ENCODE measurements at places on chromosomes 13 and 19. TPM values are rescaled to one million over a fixed set of nuclear protein-coding genes. Genes with fewer than 3 reads are reported as not detected.

The CEACAM21 gene
- total RNA-seq = 1.9 TPM

The NLRP7 gene
- total RNA-seq = not detected

The MRI1 gene
- total RNA-seq = 34.1 TPM

The CEACAM6 gene
- total RNA-seq = not detected

The SMIM44 gene
- not detected for total RNA-seq

The S1PR5 gene
- total RNA-seq = 0.56 TPM

The MEIOSIN gene
- total RNA-seq = not detected

The SEMA6B gene
- 4.4 TPM for total RNA-seq

The IGFL3 gene
- total RNA-seq = not detected

The INSL3 gene
- not detected for total RNA-seq

The CYP2F1 gene
- total RNA-seq = not detected

The C19orf67 gene
- total RNA-seq = not detected

The CCDC124 gene
- 34.7 TPM for total RNA-seq

The IL17D gene
- 2.1 TPM for total RNA-seq

- DNase-seq = no peak
Measured at GRCh38 chr13:90838317-90838960, 509.0 kb upstream of the MIR17HG start.

DNA sequence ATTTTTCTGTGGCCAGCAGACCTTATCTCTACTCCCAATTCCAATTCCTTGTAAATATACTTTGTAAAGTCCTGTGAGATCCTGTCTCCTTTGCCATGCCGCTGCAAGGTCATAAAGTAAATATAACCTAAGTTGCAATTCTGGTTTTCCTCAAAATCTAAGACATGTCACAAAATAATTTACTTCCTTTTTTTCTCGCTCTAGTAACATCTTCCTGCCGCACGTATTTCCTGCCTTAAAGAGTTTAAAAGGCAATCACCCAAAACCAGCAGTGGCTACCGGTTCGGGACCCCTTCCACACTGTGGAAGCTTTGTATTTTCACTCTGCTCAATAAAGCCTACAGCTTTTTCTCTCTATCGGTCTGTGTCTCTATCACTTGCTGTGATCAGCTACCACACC is 832.0 kb upstream of the SLITRK5 start:
- DNase-seq = no peak

GRCh38 chr19:7161292-7161691 is 91.8 kb downstream of the ZNF557 start:
- no peak for DNase-seq

DNA sequence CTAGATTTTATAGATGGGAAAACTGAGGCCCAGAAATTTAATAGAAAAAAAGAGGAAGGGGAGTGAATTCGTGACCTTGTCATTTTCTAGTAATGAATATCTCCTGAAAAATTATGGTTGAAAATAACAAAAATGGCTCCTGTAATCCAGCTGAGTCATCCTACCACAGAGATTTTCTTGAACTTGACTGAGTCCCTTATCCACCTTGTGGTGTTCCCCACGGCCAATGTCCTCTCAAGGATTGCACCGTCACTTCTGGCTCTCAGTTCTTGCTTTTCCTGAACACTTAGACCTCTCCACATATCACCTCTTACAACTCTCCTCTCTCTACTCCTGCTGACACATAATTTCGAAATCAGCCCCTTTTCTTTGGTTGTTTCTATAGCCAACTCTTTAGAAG is 1.2 kb upstream of the KATNAL1 start:
- DNase-seq = no peak

- DNase-seq = no peak
Measured at GRCh38 chr19:55601084-55601483, 996 bp downstream of the ZNF524 start.

DNA sequence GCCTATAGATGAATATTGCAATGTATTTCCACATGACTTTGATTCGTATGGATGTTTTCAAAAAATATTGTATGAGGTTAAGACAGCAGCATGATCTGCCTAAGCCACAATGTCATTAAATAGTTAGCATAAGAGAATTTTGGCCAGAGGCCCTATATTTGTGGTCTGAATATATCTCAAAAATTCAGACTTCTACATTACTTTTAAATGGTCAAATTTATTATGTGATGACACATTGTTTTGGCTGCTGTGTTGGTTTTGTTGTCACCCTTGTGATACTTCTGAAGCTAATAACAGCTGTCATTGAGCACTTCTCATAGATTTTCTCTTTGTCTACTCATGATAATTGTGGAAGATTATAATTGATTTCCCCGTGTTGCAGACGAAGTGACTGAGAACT is 288.2 kb downstream of the MYO16 start:
- DNase-seq = no peak

GRCh38 chr19:46081928-46082727 is 41.3 kb upstream of the IGFL4 start:
- no peak for DNase-seq

DNA sequence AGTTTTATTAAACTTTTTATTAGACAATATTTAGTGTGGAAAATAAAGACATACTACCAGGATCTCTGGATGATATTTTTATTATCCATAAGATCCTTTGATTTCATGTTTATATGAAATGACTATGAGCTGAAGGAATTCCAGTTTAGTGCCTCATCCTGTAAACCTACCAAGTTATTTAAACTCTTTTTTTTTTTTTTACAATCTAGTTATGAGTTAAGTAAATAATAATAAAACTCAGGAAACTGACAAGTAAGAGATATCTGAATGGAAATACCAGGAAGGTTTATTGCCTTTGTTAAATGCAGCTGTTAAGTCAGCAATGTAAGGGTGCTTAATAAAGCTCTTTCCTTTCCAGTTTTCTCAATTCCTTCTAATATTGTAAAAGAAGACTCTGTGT is 53.9 kb downstream of the RXFP2 start:
- no peak for DNase-seq

GRCh38 chr19:54612428-54612827 is 17.9 kb upstream of the LILRB1 start:
- DNase-seq = no peak

DNA sequence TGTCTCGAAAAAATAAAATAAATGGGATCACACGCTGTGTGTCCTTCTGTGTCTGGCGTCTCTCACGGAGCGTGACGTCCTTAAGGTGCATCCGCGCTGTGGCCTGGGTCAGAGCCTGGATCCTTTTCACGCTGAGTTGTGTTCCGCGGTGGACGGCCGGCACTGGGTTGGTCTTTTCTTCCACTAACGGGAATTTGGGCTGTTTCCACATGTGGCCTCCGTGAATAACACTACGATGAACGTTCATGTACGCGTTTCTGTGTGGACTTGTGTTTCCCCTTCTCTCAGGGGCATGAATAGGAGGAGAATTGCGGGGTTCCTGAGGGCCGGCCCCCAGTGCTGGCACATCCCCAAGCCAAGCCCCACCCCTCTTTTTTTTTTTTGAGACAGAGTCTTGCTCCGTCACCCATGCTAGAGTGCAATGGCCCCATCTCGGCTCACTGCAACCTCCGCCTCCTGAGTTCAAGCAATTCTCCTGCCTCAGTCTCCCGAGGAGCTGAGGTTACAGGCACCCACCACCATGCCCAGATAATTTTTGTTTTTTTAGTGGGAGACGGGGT is 6.2 kb upstream of the PTBP1 start:
- DNase-seq = no peak

DNA sequence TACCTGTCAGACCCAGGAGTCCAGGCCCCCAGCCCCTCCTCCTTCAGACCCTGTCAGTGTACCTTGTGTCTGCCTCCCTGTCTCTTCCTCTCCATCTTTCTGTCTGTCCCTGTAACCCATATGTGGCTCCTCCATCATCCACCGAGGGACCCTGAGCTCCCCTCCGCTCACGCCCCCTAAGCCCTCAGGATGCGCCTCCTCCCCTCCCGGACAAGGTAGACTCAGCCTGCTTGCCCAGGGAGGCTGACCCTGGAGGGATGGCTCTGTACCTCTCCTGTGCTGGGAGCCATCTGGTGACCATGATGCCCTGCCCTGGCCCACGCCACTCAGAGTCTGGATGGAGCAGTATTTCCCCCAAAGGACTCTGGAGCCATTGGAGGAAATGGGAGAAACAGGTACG is 1.0 kb upstream of the CAPN12 start:
- no peak for DNase-seq

DNA sequence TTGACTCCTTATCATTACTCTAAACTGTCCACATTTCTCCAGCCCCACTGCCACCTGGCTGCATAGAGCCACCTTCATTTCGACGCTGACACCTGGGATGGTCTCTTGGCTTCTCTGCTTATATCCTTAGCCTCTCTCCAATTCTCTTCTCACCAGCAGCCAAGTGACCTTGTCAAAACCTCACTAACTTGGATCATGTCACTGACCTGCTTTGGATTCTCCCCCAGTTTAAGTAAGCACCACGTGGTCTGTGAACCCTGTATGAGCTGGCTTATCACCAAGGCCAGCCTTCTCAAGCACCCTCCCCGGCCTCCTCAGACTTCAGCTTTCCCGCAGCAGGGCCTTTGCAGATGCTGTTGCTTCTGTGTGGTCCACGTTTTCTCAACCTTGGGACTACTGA is 12.3 kb upstream of the GGACT start:
- no peak for DNase-seq

GRCh38 chr13:108005231-108005630 is 210.1 kb downstream of the LIG4 start:
- DNase-seq = no peak

- no peak for DNase-seq
Measured at GRCh38 chr13:33676045-33676989, 141.6 kb upstream of the RFC3 start.

- no peak for DNase-seq
Measured at GRCh38 chr19:34370983-34371382, 6.0 kb downstream of the GPI start.

GRCh38 chr13:46076827-46077226 is 24.3 kb upstream of the ZC3H13 start:
- no peak for DNase-seq

DNA sequence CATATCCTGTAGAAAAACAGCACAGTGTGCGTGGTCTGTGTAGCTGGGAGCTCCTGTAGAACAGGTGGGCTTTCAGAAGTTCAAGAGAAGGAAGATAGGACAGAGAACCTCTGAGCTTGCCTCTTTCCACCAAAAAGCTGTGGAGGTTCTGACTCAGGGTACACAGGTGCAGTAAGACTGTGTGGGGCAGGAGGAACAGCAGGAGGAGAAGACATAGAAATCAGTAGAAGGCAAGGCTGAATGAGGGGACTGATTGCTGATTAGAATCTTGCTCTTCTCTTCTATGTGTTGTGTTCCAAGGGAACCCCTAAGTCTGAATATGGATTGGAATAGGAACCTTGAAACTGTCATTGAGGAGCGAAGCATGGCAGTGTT is 122.7 kb downstream of the AKAP11 start:
- no peak for DNase-seq

GRCh38 chr19:7868671-7869452 is 5.3 kb downstream of the PRR36 start:
- no peak for DNase-seq

DNA sequence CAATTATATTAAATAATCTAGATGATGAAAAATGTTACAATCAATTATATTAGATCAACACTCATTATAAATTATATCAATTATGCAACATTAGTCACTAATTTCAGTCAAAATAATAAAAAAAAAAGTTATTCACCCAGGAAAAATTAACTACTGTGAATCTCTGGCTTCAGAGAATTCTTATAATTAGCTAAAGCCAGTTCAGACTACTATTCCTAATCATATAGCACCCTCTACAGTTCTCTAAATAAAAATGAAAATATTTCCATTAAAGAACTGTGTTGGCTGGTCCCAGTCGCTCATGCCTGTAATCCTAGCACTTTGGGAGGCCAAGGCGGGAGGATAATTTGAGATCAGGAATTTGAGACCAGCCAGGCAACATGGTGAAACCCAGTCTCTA is 33.0 kb downstream of the XPO4 start:
- DNase-seq = no peak

DNA sequence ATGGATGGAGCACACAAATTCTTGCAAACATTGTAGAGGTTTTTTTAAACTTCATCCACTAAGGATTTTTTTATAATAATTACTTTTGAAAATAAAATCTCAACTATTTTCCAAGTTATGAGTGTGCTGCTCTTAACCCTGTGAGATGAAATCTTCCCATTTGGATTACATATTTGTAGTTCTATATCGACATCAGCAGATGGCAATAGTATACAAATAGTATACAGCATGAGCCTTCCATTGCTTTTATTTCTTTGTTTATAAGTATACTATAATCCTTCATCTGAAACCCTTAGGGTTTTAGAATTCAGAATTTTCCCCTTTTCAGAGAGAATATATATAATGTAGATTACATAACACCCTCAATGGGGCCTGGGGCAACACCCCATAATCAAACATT is 70.5 kb downstream of the GJA3 start:
- DNase-seq = no peak

DNA sequence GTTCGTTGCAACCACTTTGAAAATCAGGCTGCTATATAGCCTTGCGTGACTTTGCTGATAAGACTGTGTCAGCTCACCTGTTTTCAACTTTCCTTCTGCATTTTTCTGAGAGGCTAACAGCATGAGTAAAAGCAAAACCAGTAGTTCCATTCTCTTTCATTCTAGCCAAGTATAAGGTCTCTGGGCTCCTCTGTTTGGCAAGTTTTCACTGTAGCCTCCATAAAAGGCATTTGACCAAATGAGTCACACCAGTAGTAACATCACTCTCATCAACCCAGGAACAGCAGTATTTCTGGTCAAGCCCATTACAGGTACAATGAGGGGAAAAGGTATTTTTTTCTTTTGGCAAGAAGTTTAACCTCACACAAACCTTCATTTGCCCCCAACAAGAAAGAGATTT is 1149.8 kb upstream of the MIR17HG start:
- no peak for DNase-seq

GRCh38 chr13:35596321-35597030 is 120.0 kb upstream of the MAB21L1 start:
- DNase-seq = no peak

- DNase-seq = no peak
Measured at GRCh38 chr19:46841458-46842083, 9.1 kb downstream of the AP2S1 start.

DNA sequence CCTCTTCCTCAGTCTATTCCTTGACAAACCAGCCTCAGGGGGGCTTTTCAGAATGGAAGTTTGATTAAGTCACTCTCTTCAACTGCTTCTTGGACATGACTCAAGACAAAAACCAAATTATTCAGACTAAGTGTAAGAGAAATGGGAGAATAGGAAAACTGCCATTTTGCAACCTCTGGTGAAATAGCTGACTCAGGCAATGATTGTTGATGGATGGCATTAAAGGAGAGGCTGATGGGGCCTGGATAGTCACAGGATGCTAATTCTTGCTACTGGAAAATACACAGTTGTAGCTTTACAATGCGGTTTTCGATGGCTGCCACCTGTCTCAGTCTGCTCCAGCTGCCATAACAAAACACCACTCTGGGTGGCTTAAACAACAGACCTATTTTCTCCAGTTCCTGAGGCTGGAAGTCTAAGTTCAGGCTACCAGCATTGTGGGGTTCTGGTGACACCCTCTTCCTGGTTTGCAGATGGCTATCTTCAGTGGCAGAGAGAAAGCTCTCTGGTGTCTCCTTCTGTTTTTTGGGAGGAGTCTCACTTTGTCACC is 6.1 kb downstream of the NOSIP start:
- no peak for DNase-seq

All from omental fat pad (tissue), 4 donors.